Stimulated activated CD8-positive, alpha-beta memory T cell treated with anti-CD3 and anti-CD28 coated beads, Interleukin-7, amount 100 ng/mL, for 1 hour (primary cell): ENCODE measurements at places on chromosomes 1 and 21.

DNA sequence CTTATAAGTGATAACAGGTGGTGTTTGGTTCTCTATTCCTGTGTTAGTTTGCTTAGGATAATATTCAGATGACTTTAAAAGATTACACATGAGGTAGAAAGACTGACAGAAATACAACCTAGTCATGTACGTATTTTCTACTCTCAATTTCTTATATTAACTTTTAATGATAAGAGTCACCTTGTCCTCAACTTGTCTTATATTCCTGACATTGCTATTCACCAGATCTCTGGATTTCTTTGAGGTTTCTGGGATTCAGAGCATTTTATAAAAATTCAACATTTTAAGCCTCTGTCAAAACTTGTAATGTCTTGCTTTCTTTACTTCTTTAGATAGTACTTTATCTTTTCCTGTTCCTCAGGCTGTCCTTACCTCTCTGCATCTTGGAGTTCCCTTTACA is 234.2 kb downstream of the TBX15 start:
- no peak for DNase-seq

GRCh38 chr1:38527373-38527966 is 332.1 kb downstream of the RRAGC start:
- peak; percentile 10 for DNase-seq

DNA sequence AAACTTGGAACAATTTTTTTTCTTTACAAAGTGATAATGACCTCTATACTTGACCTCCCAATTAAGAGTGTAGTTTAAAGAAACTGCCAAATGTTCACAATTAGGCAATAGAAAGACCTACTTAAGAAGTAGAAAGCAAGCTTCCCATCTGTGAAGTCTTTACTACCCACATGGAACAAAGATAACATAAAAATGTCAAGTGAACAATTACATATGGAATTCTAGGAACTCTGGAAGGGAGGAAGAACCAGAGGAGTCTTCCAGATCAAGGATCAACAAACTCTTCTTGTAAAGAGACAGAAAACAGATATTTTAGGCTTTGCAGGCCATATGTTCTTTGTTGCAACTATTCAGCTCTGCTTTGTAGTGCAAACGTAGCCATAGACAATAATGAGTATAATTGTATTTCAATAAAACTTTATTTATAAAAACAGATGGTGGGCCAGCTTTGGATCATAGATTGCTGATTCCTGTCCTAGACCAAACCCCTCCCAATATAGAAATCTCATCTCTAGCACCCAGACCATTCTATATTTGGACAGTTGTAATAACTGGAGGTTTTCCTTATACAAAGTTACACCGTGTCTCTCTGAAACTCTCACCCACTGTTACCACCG is 68.4 kb upstream of the MAGI3 start:
- no peak for DNase-seq

- DNase-seq: no peak
Measured at GRCh38 chr1:234498448-234499118, 19.6 kb upstream of the TARBP1 start.

GRCh38 chr1:2108213-2108876 is 58.1 kb downstream of the PRKCZ start:
- no peak for DNase-seq

DNA sequence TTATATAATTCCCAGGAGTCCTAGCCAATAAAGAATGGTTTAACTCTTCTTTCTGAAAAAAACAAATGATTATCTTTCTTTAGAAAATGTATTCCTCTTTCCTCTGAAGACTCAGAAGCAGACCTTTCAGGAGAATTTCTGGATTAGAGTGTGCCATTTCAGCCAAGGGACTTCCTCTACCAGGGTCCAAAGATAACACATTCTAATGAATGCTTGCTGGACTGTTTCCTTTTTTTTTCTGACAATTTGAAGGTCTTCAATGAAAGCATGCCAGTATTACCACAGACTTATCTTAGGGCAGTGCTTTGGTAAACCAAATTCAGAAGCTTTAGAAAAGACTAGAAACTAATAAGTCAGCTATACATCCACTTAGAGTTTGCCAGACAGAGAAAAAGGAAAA is 80.5 kb downstream of the RERE start:
- DNase-seq: no peak

GRCh38 chr1:101136271-101136670 is 100.5 kb upstream of the S1PR1 start:
- no peak for DNase-seq

DNA sequence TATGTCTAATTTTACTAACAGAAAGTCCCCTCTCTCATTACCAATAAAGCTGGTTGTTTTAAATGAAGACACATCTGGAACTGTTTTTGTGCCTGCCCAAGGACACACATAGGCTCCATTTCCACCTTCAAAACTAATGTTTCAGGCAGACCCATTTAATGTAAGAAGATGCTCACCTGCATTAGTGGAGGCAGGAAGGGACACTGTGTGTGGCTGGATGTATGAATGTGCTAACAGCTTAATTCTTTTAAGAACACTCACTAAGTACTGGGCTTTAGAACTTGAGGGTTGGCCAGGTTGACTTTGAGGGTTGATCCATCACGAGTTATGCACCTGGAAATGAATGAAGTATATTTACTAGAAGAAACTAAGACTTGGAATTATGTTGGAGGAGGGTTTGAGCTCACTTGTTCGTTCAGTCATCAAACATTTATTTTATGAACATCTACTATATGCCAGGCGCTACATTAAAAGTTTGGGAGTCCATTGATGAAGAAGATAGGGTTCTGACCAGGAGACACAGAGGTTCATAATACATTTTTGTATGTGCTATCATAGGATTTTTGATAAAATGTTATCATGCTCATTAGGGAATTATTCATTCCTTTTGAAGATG is 5.4 kb downstream of the JUN start:
- no peak for DNase-seq

DNA sequence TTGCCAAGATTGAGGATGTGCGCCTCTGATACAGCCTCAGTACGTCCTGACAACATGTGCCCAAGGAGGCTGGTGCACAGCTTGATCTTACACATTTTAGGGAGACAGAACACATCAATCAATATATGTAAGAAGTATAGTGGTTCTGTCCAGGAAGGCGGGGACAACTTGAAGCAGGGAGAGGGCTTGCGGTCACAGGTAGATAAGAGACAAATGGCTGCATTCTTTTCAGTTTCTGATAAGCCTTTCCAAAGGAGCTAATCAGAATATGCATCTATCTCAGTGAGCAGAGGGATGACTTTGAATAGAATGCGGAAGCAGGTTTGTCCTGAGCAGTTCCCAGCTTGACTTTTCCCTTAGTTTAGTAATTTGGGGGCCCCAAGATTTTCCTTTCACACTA is 10.2 kb downstream of the DHCR24 start:
- DNase-seq: no peak

DNA sequence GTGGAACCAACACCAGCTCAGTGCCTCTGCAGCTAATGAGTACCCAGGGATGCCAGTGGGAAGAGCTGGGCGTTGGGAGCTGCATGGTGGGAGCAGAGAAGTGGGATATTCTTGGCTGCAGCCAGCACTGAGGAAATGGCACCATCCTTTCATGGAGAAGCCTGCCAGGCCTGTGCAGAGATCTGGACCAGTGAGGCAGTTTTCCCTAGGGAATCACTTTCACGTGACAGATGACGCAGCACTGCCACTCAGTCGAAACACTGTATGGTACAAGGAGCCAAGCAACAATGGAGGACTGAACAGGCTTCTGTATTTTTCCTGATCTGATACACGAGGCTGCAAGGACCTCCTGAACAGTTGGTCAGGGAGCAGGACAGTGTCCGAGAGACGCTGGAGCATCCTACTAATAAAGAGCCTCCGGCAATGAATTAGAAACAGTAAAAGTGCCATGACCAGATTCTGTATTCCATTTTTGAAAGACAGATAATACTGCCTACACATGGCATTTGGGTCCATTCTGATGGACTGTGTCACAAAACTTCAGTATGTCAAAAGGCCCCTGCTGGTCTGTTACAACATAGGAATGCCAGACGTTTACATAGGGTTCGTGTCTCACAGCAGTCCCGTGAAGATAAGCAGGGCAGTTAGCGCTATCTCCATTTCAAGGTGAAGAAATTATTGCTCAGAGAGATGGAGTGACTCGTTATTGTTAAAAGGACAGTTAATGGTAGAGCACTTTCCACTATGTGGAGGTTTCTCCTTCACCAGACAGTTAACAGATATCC is 44.0 kb upstream of the LMO4 start:
- DNase-seq: no peak

DNA sequence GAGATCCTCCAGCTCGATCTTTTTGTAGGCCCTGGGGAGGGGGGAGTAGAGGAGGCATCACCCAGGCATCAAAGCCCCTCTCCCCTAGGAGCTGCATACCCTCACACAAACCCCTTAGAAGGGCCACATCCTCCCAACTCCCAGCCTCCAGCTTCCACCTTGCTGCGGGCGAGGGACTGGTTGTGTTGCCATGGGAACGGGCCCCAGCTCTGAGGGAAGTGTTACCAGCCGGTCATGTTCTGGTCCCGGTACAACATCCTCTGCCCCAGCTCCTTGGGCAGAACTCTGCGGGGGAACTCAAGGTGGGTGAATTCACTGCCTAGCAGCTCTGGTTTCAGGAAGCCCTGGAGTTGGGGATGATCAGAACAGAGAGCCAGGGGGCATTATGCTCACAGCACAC is 4.1 kb downstream of the PPM1J start:
- no peak for DNase-seq

DNA sequence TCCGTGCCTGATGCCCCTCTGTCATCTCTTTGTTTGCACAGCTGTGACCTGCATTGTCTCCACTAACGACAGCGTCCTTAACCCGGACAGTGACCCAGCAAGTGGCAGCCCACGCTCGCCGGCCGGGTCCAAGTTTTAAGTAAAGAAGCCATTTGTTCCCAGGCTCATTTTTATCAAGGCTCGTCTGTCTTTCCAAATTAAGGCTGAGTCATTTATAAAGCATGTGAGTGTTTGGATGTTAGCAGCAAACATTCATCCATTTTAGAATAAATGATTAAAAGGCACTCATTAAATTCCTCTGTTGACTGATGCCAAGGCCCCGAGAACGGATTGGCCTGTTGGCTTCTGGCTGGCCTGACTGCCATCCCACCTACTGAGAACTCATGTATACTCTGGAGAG is 514.5 kb downstream of the NPHP4 start:
- DNase-seq: no peak

DNA sequence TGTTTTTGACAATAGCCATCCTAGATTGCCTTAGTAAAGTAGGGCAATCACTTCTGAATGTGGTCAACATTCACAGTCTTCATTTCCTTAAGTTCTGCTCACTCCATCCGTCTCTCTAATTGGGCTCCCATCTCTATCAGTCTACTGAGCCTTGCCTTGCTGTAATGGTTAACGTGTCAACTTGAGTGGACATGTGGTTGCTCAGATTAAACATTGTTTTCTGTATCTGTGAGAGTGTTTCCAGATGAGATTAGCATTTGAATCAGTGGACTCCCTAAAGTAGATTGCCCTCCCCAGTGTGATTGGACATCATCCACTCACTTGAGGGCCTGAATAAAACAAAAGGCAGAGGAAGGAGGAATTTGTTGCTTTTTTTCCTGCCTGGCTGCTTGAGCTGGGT is 26.4 kb downstream of the C1orf216 start:
- no peak for DNase-seq

GRCh38 chr21:45802425-45802824 is 158.9 kb downstream of the PCBP3 start:
- no peak for DNase-seq

- DNase-seq: no peak
Measured at GRCh38 chr1:200379432-200379757, 30.4 kb downstream of the ZNF281 start.

- DNase-seq: no peak
Measured at GRCh38 chr21:37244501-37245095, 22.5 kb downstream of the VPS26C start.

DNA sequence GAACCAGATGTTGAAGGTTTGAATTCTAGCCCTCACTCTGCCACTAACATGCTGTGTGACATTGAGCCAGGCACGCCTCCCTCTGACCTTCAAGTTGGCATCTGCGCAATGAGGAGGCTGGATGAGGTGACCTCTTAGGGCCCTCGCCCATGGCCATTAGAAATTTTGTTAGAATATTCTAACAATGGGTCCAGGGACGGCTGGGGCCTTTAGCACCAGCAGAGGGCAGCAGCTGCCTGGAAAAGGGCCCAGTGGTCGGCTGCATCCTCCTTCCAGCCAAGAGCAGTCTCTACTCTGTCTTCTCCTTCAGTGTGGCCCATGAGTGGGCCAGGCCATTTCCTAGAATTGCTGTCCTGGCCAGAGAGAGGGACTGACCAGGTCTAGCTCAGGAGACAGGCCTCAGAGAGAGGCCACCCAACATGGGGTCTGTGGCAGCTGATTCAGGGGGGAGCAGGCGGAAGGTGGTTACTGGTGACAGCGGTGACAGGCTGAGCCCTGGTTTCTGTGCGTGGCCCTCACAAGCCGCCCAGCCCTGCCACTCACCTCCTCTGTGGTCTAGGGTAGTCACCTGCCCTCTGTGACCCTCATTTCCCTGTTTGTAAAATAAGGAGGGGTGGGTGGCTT is 101.3 kb upstream of the ACTL8 start:
- DNase-seq: no peak

DNA sequence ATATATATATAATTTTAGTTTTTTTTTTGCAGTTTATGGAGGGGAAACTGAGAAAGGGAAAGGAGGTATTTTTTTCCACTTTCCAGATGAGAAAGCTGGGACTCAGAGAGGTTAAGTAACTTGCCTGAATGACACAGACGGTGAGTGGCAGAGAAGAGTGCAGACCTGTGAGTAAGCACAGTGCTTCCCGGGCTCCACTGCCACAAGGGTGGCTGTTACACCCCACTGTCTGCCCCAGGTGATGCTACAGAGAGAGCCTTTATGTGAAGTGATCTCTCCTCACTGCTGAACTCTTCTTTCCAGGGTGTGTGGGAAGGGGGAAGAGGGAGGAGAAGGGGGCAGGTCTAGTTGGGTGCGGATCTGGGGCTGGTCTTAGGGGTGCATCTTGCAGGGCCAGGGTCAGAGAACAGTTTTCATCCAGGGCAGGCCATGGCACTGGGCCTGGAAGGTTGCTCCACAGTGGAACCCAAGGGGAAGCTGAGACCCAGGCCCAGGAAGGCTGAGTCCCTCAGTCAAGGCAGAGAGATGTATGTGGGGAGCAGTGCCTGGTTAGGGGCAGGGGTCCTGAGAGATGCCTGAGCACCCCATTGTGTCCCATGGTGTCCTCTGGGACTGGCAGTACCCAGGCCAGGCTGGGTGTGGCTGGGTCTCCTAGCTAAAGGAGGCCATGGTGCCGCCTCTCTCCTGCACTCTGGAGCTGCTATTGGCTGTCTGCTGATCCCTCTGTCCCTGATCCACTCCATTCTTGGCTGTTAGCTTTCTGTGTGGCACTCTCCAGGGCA is 357.5 kb downstream of the PTPRU start:
- DNase-seq: no peak
